ENCODE measurements at places on chromosomes 7 and 10. TPM values are rescaled to one million over a fixed set of nuclear protein-coding genes. Genes with fewer than 3 reads are reported as not detected.

DNA sequence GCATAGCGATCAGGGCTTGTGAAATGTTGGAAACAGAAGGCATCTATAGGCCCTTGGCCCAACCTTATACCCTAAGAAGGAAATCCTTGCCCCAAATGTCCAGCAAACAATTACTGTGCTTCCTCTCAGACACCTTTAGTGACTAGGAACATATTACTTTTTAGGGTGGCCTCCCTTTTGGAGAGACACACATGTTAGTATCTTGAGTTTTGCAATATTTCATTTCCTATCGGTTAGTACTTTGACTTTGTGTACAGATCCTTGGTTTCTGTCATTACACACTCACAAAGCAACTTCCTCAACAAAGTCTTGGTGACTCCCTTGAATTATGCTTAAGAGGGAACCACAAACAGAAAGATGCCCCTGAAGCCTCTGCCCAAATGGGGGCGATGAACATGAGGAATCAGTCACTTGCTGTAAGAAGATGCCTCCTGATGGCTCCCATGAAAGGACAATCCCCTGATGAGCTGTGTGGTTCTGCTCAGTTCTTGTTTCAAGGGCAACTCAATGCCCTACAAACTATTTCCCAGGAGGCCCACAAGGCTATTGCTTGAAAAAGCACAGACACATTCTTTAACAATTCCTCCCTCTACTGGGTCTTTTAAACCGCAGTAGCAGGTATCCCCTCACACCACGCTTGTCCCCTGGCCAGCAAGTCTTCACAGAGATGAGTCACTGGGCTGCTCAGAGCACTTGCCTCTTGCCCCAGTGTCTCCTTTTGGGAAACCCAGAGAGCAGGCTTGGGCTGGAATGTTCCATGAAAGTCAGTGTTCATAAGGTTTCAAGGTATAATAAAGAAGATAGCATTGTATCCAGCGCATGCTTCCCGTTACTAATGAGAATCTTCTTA, 196.2 kb downstream of the FANK1 start:
- H3K27me3 ChIP-seq: no peaks in the 10 kb centered on the region
- no peaks in the 10 kb centered on the region for H3K36me3 ChIP-seq
- no peak overlapping the region for H3K4me3 ChIP-seq
- DNase-seq: no peak
- no peak overlapping the region for H3K27ac ChIP-seq
- H3K4me1 ChIP-seq: no peaks in the 10 kb centered on the region

SCART1 gene
- total RNA-seq: 9.5 TPM

- H3K4me3 ChIP-seq: no peak overlapping the region
- H3K27ac ChIP-seq: no peak overlapping the region
- H3K27me3 ChIP-seq: no peaks in the 10 kb centered on the region
- DNase-seq: no peak
- no peaks in the 10 kb centered on the region for H3K36me3 ChIP-seq
Observed at GRCh38 chr10:84314275-84314674, 14.1 kb upstream of the CCSER2 start.

NME8 gene
- not detected for total RNA-seq

DNA sequence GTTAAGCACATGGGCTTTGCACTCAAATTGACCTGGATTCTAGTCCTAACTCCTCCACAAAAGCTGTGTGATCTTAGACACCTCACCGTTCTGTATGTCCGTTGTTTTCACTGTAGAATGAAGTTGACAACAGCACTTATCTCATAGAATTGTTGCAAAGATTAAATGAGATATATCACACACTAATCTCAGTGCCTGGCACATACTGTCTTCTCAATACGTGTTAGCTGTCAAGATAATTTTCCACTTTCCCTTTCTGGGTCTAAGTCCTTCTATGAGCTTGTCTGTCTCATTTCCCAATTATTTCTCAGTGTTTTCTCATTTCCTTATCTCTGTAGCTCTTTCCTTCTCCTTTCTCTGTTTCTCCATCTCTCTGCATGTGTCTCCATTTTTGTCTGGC, 296.6 kb downstream of the KCNMA1 start:
- no peaks in the 10 kb centered on the region for H3K4me1 ChIP-seq
- H3K36me3 ChIP-seq: no peaks in the 10 kb centered on the region

TMEM130 gene
- total RNA-seq: 3.9 TPM

DNA sequence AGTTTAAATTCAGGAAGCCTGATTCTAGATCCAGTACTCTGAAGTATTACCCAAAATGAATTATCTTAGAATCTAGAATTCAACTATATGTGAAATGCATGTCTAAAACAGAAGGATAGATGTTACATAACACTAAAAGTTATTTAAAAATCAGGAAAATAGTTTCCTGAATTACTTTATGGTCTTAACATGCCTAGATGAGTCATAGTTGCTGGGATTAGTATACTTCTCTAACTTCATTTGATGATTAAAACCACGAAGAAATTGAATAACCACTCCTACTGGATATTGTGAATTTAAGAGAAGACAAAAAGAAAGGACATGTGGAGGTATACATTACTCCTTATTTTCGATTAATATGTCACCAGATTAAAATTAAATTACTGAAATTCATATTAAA, 65.5 kb downstream of the ATAD1 start:
- DNase-seq: no peak
- H3K36me3 ChIP-seq: no peaks in the 10 kb centered on the region
- H3K4me3 ChIP-seq: no peak overlapping the region
- H3K27me3 ChIP-seq: no peaks in the 10 kb centered on the region
- no peaks in the 10 kb centered on the region for H3K4me1 ChIP-seq

FAM241B gene
- 0.35 TPM for total RNA-seq

DNA sequence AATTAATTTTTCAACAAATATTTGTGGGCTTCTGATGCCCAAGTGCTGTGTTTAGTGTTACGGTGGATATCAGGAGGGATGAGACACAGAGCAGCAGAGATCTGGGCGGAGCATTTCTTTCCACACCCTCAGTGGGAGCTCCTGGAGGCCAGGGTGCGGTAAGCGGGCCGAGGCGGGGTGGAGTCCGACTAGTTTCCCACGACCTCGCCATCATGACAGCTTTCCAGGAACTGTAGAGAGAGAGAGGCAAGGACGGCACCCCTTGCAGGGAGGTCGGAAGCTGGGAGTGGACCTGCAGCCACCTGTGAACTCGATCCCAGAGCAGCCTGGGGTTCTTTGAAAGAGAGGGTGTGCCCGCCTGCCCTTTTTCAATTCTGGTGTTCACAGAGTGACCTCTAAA, 128.2 kb downstream of the ACTR3B start:
- no peak overlapping the region for H3K27ac ChIP-seq
- H3K4me1 ChIP-seq: no peaks in the 10 kb centered on the region
- H3K4me3 ChIP-seq: no peak overlapping the region
- DNase-seq: no peak

DNA sequence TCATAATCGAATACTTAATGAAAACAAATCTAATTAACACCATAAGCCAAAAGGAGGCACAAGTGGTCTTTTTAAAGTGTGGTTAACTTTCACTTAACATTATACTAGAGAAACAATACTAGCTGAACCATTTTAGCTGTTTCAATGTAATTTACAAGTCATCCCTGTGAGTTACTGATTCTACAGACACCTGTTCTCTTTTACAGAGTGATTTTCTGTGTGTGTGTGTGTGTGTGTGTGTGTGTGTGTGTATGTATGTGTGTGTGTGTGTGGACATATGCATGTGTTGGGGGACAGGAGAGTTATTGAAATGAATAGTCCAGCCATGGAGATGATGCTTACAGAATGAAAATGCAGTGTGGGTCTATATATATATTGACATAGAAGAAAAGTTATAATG, 200.2 kb downstream of the DNAJC1 start:
- no peaks in the 10 kb centered on the region for H3K27me3 ChIP-seq
- no peak overlapping the region for H3K4me3 ChIP-seq

DNA sequence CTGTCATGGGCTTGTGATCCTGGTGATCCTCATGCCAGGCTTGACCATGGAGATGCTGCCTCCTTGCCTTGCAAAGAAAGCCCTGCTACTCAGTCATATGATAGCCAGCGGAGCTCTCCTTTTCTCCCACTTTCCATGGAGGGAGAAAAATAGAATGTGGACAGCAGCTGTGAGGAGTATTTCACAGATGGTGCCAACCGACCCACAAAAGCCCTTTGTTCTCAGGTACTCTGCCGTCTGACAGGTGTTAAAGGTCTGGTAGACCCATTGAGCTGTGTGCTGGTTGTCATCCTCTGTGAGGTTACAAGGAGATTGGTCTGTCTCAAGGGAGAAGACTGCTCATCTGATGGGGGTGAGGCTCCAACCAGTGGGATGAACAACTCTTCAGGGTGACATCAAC, 29.5 kb upstream of the COBL start:
- DNase-seq: no peak
- H3K4me1 ChIP-seq: no peaks in the 10 kb centered on the region

DNA sequence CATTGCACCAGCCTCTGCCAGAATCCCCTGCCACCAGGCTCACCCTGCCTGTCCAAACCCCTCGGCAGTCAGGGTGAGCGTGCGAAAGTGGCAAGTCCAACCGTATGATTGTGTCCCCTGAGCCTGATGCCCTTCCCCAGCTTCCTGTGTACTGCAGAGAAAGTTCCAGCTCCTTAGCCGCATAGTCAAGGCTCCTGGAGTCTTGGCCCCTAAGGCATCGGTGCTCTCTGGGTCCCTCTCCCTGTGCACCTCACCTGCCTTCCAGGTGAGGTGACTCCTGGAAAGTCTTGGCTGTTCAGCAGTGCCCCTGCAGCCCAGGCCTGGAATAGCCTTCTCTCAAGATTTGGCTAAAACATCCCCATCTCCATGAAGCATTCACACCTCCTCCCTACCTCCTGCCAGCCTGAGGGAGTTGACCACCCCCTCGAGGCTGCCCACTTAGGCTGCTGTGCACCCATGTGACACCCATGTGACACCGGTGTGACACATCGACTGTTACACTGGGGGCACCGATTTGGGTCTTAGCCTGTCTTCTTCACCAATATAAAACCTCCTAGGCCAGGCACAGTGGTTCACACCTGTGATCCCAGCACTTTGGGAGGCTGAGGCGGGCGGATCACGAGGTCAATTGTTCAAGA, 56.1 kb upstream of the ELN start:
- no peaks in the 10 kb centered on the region for H3K27me3 ChIP-seq
- H3K36me3 ChIP-seq: no peaks in the 10 kb centered on the region
- H3K4me3 ChIP-seq: no peak overlapping the region
- DNase-seq: no peak
- H3K27ac ChIP-seq: no peak overlapping the region

- H3K36me3 ChIP-seq: no peaks in the 10 kb centered on the region
- DNase-seq: no peak
- H3K27me3 ChIP-seq: no peaks in the 10 kb centered on the region
- no peaks in the 10 kb centered on the region for H3K4me1 ChIP-seq
- H3K27ac ChIP-seq: no peak overlapping the region
Observed at GRCh38 chr7:143172354-143172753, 10.9 kb upstream of the TAS2R39 start.

SUGCT gene
- not detected for total RNA-seq

DNA sequence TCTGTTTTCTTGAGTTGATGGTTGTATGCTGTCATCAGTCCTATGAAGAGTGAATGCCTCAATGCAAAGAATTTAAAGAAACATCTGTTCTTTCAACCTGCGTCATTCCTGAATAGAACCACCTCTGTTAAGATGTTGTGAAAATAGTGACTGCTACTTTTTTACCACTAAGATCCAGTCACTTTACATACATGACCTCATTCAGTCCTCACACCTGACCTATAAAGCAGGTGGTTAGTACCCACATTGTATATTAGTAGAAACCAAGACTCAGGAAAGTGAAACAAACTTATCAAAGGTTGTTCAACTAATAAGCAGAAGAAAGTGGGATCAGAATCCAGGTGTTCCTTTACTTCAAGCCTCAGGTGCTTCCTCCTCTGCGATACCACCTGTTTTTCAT, 64.8 kb downstream of the ITGB8 start:
- no peak overlapping the region for H3K4me3 ChIP-seq
- DNase-seq: no peak
- no peaks in the 10 kb centered on the region for H3K36me3 ChIP-seq
- H3K4me1 ChIP-seq: no peaks in the 10 kb centered on the region

GRCh38 chr10:85891472-85891871, 475.1 kb downstream of the GRID1 start:
- H3K36me3 ChIP-seq: no peaks in the 10 kb centered on the region
- no peaks in the 10 kb centered on the region for H3K4me1 ChIP-seq
- no peaks in the 10 kb centered on the region for H3K27me3 ChIP-seq
- no peak overlapping the region for H3K27ac ChIP-seq
- H3K4me3 ChIP-seq: no peak overlapping the region
- no peak for DNase-seq

DNA sequence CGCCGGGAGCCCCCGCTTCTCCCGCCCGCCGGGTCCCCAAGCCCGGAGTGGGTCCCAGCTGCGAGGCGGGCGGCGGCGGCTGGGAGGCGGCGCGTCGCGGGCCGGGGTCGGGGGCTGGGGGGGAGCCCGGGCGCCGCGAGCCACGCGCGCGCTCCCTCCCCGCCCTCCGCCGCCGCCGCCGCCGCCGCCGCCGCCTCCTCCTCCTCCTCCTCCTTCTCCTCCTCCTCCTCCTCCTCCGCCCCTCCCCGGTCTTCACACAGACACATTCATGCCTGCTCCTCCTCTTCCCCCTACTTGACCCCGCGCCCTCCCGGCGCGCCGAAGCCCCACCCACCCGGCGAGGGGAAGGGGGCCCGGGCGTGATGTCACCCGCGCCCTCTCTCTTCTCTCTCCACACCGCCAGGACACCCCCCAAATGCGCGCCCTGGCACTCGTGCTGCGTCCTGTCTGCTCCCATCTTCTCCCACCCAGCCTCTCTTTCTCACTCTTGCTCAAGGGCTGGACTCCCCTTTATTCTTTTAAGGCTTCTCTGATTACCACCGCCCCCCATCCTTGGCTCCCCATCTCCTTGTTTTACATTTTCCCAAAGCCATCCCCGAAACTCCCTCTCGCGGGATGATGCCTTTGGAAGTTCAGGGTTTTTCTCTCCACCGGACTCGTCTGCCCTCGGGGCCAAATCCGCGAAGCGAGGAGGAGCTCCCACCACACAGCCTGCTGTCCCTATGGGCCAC, 967 bp upstream of the GLI3 start:
- H3K27me3 ChIP-seq: no peaks in the 10 kb centered on the region
- peaks cover 4% of the 10 kb centered on the region for H3K4me1 ChIP-seq
- no peaks in the 10 kb centered on the region for H3K36me3 ChIP-seq
- H3K4me3 ChIP-seq: peak overlapping the region; percentile 80
- DNase-seq: peak; percentile 89
- peak overlapping the region; percentile 95 for H3K27ac ChIP-seq
